ENCODE measurements at places on chromosomes 12 and 14. TPM values are rescaled to one million over a fixed set of nuclear protein-coding genes. Genes with fewer than 3 reads are reported as not detected.

The CHGA gene
- not detected for total RNA-seq

The TTLL5 gene
- total RNA-seq, result 22.3 TPM

The TC2N gene
- total RNA-seq, result 0.53 TPM

The TSPAN11 gene
- under 0.01 TPM for total RNA-seq

The CLEC1A gene
- total RNA-seq, result not detected

The MBIP gene
- 8.4 TPM for total RNA-seq

The RGS6 gene
- not detected for total RNA-seq

The HOXC5 gene
- total RNA-seq, result not detected

The P2RX2 gene
- total RNA-seq, result not detected

The DENR gene
- 28.8 TPM for total RNA-seq

The TAS2R14 gene
- 1.4 TPM for total RNA-seq

The RFX4 gene
- total RNA-seq, result not detected

The PLA2G1B gene
- not detected for total RNA-seq

The WIF1 gene
- 0.18 TPM for total RNA-seq

The CD69 gene
- 2.6 TPM for total RNA-seq

The CLEC4D gene
- total RNA-seq, result not detected

The TAS2R50 gene
- total RNA-seq, result not detected

The TAS2R7 gene
- total RNA-seq, result not detected

The TAS2R19 gene
- total RNA-seq, result not detected

The IPO8 gene
- 12.7 TPM for total RNA-seq

The PPM1A gene
- total RNA-seq, result 12.9 TPM

The B4GALNT1 gene
- total RNA-seq, result 8.4 TPM

The LUM gene
- 304 TPM for total RNA-seq

The DPY19L2 gene
- total RNA-seq, result 1.4 TPM

The TUNAR gene
- total RNA-seq, result not detected

The SCN8A gene
- total RNA-seq, result 4.0 TPM

The SLC24A4 gene
- total RNA-seq, result not detected

The FAIM2 gene
- total RNA-seq, result 0.29 TPM

The KHNYN gene
- total RNA-seq, result 41.8 TPM
